ENCODE measurements at places on chromosomes 7 and 10.

DNA sequence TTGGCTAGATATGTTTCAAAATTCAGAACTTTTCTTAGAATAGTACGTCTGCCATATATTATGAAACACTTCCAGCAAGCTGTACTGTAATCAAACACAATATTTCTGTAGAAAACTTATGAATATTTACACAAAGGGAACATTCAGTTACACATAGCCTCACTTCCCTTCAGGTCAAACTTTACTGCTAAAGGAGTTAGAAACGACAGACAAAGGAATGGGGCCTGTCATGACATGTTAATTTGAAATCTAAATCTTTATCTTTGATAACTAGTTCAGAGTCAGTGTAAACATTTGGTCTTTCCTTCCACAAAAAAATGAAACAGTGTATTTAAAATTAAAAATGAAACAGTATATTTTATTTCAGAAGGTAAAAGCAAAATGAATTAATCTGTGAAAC is 1.0 kb upstream of the CROT start:
- DNase-seq: no peak

DNA sequence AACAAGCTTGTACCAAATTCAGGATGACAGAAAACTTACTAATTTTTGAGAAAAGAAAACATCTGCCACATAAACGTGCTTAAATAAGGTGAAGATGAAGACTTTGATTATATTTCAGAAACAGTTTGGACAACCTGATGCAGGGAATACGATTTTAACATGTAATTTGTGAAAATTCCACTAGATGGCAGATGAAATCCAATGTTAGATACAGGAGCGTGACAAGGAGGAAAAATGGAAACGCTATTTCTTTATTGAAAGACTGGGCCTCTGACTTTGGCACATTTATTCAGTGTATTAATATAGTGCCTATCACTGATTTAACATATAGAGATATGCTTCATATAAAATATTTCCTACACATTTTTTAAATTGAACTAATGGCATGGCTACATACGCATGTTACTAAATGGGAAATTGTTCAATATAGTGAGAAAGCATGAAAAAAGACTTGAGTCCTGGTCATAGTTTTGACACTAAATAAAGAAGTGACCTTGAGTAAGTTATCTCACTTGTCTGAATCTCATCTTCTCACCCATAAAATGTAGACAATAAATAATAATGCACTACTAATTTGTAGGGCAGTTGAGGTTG is 60.7 kb downstream of the CD36 start:
- peak; percentile 69 for DNase-seq

DNA sequence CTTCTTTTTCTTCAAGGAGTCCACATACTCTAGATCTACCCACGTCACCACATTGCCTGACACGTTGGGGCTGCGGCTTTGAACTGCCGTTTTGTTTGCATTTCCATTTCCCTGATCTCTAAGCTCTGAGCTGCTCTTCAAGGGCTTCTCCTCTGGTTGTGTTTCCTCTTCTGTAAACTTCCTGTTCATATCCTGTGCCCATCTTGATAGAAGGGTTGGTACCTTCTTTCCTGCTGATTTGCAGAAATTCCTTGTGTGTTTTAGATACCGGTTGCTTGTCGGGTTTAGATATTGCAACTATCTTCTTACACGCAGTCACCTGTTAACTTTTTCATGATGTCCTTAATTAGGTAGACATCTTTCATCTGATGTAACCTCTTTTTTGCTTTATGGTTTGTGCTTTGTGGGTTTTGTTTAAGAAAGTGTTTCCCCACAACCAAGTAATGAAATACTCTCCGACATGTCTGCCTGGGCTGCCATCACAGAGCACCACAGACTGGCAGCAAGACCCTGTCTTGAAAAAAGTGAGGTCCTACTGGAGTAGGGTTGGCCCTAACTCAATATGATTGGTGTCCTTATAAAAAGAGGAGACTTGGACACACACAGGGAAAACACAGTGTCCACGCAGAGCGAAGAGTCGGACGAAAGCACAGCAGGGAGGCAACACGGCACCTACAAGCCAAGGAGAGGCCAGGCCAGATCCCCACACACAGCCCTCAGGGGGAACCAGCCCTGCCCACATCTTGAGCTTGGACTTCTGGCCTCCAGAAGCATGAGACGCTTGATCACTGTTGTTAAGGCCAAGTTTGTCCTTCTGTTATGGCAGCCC is 99.1 kb upstream of the PDGFA start:
- DNase-seq: no peak

- no peak for DNase-seq
Observed at GRCh38 chr10:121610798-121611323, 12.6 kb upstream of the FGFR2 start.

DNA sequence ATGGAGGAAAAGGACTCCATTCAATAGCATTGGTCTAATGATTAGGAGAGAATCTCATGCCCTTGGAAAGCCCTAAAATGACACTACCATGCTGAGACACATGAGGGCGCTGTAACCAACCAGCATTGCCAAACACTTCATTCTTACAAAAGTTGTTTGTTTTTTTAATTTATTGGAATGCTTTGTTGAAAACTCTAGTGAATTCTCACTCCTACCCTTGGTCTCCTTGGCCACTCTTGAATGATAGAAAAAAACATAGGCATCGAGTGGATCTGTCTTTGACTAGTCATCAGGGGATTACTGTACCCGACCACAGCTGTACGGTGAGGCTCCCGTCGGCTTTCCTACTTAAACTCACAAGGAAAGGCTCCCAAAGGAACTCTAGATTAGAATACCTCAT is 29.3 kb upstream of the ADD3 start:
- no peak for DNase-seq

DNA sequence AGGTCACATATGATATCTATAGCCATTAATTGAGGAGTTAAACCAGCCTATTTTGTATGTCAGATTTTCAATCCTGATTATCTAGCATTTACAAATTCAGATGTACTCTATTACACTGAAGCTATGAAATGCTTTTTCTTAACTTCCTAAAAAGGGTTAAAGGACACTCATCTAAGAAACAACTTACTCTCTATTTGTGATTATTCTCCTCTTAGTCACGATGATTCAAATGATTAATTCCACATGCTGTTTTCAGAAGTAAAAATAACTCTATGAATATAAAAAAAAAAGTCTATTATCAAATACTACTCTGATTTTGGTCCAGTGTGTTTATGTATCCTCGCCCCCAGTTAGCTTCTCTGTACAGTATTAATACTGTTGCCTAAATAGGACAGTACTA is 1199.9 kb downstream of the GATA3 start:
- no peak for DNase-seq

GRCh38 chr10:102557569-102557968 is 53.8 kb downstream of the SUFU start:
- DNase-seq: no peak

DNA sequence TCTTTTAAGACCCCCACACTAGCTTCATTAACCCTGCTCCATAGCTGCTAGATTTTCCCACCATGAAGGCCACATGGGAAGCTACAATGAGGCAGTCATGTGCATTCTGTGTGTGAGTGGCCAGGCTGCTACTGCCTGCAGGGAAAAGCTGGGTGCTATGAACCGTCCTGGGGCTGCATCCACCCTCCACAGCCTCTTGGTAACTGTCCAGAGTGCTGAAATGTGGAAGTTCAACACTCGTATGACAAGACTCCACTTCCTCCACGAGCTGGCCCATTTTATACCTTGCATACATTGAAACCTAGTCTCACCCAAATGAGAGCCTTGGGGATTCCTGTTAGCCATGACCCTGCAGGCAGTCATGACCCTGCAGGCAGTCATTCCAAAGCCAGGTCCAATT is 59.4 kb downstream of the CUZD1 start:
- DNase-seq: no peak

DNA sequence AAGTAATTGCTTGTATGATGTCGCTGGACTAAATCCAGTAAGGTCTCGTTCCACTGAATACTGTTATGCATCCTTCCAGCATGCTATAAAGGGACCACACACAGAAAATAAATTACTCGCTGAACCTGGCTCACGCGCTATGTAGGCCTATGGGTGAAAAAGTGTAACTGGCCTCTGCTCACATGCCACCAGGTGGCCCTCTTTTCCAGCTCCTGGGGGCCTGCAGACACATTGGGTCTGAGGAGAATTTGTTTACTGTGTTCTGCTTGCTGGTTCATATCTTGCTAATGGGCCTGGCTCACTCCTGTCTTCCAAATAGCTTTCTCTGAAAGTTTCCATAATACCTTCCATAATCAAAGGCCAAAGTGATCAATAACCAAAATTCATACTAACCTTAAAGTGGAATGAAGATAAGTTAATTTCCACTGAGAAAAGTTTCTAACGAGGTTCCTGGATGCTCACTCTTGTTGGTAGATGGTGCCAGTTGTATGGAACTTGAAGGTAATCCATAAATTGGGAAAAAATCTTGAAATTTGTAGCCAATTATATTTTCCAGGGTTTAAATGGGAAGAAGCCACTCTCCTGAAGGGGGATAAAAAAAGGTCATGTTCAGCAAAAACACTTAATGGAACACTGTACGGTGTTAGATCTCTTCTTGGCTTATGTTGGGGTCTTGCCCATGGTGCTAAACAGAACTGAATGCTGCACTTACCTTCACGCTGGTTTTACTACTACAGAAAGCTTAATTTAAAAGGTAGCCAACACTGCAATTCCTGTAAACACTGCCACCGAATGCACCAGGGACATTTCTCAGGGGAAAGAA is 27.0 kb upstream of the ZPBP start:
- peak; percentile 5 for DNase-seq

GRCh38 chr10:91366704-91367103 is 43.4 kb upstream of the HECTD2 start:
- no peak for DNase-seq

DNA sequence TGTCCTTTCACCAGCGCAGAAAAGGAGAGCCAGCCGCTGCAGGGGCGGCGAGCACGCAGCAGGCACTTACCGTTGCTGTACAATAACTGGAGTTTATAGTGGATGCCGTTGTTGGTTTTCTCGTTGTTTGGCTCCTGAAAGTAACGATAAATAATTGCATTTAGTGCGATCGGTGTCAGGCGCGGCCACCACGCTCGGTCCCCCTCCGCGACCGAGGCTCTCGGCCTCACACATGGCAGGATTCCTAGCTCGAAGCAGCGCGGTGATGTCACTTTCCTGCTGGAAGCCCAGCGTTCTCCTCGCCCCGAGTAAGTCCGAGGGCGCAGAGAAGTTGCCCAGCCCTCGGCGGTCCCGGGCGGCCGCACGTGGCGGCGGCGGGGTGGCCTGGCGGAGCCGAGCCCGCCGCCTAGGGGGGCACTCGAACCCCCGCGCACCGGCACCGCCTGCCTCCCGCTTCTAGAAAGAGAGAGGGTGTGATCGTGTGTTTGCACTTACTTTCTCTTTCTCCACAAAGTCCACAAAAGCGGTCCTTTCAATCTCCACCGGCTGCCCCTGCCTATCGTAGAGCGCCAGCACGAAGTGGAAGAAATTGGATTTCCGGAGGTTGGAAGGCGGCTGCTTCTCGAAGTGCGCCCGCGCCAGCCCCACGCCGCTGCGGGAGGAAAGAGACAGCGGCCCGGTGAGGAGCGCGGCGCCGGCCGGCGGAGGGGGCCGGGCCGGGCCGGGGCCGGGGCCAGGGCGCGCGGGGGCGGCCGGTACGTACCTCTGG is 1.0 kb downstream of the EBF3 start:
- DNase-seq: no peak

- no peak for DNase-seq
Observed at GRCh38 chr10:68848281-68848680, 20.9 kb downstream of the STOX1 start.

- no peak for DNase-seq
Observed at GRCh38 chr7:43847496-43847895, 21.8 kb downstream of the MRPS24 start.

DNA sequence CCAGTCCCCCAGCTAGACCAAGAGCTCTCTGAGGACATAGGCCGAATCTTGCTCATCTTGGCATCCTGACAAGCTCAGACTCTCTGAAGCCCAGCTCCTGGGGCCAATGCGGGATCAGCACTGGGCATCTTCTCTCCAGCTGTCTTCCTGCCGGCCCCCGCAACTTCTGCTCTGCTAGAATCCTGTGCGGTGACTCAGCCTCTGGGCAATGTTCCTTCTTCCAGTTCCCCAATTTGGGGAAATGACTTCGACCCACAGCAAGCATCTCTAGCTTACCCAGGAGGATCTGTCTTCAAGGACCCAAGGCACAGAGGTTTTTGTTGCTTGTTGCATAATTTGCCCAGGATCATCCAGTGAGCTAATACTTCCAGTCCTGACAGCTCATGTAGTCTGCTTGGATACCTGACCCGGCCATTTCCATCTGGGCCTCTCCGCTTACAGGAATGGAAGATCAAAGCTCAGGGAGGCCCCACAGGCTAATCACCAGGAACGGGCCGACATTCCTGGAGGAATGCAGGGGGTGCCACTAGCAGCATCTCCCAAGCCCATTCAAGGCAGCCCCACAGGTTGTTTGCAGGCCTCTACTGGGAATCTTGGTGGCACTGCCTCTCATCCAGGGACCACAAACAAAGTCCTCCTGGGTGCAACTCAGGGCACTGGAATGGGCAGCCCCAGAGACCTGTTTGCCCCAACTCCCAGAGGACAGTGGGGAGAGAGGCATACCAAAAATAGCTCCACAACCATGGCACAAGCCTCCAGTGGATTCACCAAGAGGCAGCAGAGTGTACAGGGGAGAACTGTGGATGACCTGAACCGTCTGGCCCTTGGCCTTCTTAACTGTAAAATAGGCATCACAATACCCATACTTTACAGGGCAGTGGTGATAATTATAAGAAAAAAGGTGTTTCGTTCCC is 151.9 kb downstream of the NEURL1 start:
- no peak for DNase-seq

DNA sequence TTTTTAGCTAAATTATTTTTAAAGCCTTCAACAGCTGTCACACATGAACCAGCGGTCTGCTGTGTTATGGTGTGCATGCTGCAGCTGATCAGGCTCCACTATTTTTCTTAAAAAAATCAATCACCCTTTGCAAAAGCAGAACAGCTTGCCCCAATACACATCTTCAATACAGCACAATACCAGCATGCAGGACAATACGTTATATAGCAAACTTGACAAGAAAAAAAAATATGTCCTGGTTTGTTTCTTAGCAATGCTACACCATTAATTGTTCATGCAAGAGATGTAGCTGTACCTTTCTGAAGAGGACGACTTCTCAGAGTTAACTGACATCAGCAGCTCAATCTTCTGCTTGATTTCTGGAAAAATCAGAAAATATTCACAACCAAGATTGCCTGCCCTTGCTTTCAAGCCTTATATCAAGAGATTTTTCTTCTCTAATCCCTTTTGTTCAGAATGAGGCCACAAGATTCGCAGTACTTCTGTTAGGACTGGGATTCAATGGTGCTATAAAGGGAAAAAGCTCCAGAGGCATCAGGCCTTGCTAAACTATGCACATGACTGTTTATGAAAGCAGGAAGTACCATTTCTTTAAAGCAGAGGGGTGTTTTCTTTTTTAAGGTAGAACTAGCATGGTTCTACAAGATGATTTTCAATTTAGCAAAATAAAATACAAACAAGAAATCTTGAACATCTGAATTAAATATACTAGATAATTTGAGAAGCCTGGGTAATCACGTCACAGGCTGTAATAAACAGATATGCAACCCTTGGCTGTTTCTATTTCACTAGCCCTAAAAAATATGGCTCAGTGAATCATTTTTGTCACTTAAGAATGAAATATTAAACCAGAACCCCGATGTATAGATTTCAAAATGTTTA is 120.0 kb downstream of the SRPK2 start:
- DNase-seq: peak; percentile 42

GRCh38 chr10:6114805-6115341 is 26.0 kb downstream of the RBM17 start:
- DNase-seq: no peak

- no peak for DNase-seq
Observed at GRCh38 chr7:81573932-81574331, 195.9 kb downstream of the HGF start.

- DNase-seq: peak; percentile 80
Observed at GRCh38 chr7:55179931-55180682, 161.3 kb downstream of the EGFR start.

Data from NCI-H1694 (cell line).